Heart left ventricle (tissue), 16 donors: ENCODE measurements at places on chromosomes 3 and 15. TPM values are rescaled to one million over a fixed set of nuclear protein-coding genes. Genes with fewer than 3 reads are reported as not detected.

- peak; percentile 53 for DNase-seq
Measured at GRCh38 chr15:91864664-91865063, 11.2 kb downstream of the SLCO3A1 start.

GRCh38 chr3:178520451-178520850 is 15.8 kb upstream of the KCNMB2 start:
- no peak for DNase-seq

DNA sequence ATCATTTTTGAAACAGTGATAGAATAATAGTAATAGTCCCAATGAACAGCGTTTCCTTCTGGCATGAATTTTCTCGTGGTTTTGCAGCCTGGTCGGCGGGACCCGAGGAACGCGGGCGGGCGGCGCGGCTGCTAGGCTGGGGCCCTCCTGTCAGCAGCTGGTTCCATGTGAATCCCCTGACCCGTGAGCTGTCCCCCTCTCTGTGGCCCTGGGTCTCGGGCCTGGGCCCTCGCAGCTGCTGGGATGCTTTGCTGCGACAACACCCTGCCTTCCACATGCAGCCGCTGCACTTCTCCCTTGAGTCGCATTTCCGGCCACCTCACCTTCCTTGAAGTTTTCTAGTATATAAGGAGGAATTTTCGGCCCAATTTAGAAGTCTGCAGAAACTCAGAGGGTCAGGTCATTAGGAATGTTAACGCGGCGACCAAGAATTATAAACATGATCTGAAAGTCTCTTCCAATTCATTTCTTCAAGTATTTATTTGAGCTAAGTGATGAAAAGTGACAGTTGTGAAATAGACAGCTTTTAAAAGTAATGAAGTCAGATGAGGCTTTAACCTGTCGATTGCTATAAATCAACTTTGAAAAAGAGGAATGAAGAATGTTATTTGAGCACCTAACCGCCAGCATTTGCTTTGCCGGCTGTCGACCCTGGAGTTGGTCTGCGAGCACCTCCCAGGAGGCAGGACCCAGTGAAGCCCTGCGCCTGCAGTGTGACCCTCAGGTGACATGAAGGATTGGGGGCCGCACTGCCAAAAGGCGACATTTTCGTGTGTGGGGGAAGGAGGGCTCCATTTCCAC is 27.7 kb downstream of the NR2F2 start:
- DNase-seq: no peak

- DNase-seq: no peak
Measured at GRCh38 chr15:91021516-91022074, 799 bp downstream of the VPS33B start.

GRCh38 chr3:18111796-18112232 is 313.3 kb downstream of the SATB1 start:
- no peak for DNase-seq

DNA sequence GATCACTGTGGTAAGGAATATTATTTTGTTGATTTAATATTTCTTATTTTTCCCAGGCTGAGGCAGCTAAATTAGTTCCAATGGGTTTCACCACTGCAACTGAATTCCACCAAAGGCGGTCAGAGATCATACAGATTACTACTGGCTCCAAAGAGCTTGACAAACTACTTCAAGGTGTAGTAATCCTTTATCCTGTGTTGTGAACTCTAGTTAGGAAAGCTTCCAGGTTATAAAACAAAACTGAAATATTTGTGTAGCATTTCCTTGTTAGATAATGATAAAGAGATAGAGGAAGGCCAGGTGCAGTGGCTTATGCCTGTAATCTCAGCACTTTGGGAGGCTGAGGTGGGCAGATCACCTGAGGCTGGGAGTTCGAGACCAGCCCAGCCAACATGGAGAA is 11.1 kb downstream of the RAD51 start:
- no peak for DNase-seq

- DNase-seq: no peak
Measured at GRCh38 chr3:32454731-32455608, 47.7 kb downstream of the CMTM6 start.

DNA sequence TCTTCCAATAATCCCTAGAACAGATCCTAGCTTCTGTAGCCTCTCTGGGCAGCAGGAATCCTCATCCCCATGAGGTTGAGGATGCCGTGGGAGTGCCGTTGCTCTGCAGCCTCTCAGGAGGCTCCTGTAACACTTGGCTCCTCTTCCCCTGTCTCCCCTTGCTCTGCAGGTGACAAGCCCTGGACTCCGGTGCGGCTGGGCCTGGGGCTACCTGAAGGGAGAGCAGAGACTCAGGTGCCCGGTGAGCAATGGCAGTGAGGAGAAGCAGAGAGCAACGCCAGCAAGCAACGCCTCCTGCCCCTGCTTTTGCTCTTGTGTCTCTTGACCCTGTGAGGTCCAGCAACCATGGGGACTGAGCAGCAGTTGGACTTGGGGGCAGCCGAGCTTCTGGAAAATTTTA is 91.2 kb downstream of the CEMIP start:
- no peak for DNase-seq

DNA sequence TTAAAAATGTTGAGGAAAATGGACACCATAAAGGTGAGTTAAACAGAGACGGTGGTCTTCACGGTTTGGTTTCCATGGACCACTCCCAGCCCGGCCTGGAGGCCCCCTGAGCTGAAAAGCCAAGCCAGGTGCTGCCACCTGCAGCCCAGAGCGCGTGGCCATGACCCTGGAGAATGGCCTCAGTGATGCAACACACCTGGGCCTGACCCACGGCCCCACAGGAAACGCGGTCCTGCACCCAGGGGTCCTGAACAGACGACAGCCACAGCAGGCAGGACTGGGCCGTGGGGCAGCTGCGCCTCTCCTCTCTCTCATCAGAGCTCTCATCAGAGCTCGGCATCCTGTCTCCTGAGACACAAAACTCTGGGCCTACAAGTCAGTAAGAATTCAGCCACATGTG is 64.1 kb downstream of the NIPA2 start:
- no peak for DNase-seq

GRCh38 chr3:58691997-58692396 is 25.4 kb upstream of the FAM3D start:
- DNase-seq: no peak

DNA sequence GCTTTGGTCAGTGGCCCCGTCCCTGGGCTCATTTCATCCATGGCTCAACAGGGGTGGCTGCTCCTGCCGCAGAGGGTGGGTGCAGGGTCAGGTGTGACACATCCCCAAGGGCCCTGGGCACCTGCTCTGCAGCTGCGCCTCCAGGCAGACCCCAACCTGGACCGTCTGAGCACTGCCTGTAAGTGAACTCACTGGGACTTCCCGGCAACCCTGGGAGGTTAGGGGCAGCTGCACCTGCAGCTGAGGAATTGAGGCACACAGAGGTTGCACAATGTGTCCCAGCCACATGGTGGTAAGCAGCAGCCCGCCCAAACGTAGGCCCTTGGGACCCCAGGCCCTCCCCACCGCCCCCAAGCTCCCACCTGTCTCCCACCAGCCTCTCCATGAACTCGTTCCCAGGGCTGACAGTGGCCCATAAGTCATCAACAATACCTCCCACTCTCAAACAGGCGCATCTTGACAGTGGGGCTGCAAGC is 55.1 kb downstream of the PLXNA1 start:
- DNase-seq: peak; percentile 47

DNA sequence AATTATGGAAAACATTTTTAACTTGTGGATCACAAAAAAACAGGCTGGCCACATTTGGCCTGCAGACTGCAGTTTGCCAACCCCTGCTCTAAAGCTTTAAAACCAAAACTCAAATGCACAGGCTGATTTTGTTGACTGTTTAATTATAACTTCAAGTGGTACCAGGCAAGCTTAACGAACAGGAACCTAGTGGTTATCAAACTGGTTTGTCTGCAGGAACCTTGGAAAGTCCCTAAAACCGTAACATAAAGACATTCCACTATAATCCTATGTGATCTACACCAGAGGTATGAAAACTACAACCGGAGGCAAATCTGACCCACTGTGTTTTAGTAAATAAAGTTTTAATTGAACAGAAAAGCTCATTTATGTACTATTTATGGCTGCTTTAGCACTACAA is 52.4 kb downstream of the TBL1XR1 start:
- DNase-seq: no peak

DNA sequence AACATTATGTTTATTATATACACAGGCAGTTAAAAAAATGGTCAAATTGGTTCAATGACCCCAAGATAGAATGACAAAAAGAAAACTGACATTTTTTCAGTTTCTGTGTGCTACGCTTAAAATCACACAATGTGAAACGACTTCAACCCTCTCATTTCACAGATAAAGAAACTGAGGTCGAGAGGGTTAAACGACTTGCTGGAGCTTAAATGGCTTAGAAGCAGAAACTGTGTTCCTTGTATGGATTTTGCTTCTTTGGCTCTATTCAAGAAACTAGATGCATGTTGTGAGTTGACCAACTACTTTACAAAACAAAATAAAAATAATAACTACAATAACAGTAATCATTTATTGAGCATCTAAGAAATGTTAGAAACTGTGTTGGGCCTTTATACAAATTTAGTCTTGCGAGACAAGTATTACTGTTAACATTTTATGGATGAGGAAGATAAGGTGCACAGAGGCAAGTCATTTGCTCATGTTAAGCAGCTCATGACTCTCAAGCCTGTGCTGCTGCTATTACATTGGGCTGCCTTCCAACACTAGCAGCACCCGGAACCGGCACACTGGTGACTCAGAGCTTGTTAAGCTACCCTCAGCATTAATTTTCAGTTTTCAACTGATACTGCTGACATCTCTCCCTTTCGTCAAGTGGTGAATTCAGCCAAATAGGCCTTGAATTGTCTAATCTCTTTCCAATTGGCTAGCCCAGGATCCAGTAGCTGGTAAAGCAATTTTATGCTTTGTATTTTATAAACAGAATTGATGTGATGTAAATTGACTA is 487.6 kb downstream of the NAALADL2 start:
- DNase-seq: peak; percentile 23

GRCh38 chr3:111548092-111548491 is 6.1 kb downstream of the CD96 start:
- no peak for DNase-seq

DNA sequence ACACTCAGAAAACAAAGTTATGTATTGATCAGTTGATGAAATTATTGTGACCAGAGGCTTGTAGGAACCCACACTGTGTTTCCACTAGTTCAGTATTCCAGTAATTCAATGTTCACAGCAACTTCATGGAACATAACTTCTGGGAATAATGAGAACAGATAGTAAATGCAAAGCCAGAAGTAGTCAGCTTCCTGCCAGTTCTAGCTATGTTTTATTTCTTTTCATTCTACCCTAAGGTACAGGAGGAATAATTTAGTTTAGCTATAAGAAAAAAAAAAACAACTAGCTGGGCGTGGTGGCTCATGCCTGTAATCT is 48.6 kb downstream of the ARHGEF26 start:
- no peak for DNase-seq

Gene ERICH6
- not detected for total RNA-seq

Gene COL6A5
- total RNA-seq: 0.14 TPM

Gene RBPMS2
- total RNA-seq: 228 TPM

Gene ATP13A4
- not detected for total RNA-seq

Gene CPN2
- total RNA-seq: 0.70 TPM

Gene TGM5
- 1.2 TPM for total RNA-seq

Gene ARRDC4
- 49.6 TPM for total RNA-seq

Gene SLC2A2
- total RNA-seq: not detected

Gene SLC12A8
- total RNA-seq: 0.40 TPM

Gene FAM174B
- total RNA-seq: 9.6 TPM

Gene SLC7A14
- not detected for total RNA-seq
